ENCODE measurements at places on chromosomes 2 and 18. TPM values are rescaled to one million over a fixed set of nuclear protein-coding genes. Genes with fewer than 3 reads are reported as not detected.

The ATP8B1 gene
- total RNA-seq, result 0.53 TPM

The DES gene
- total RNA-seq, result 3.0 TPM

The SEPTIN10 gene
- 92.5 TPM for total RNA-seq

- DNase-seq, result no peak
These were observed 24.4 kb upstream of the GAREM2 start for GRCh38 chr2:26148501-26148900.

- no peak for DNase-seq
These were observed 184.2 kb upstream of the NXPH2 start for GRCh38 chr2:138964418-138964817.

- no peak for DNase-seq
These were observed 57.3 kb downstream of the IRS1 start for GRCh38 chr2:226742347-226742746.

- DNase-seq, result no peak
These were observed 3.4 kb upstream of the DSG3 start for GRCh38 chr18:31444142-31444541.

GRCh38 chr2:142100970-142101369, 29.8 kb downstream of the LRP1B start:
- DNase-seq, result no peak

Data from H9 (cell line).